ENCODE measurements at places on chromosomes 1 and 21.

DNA sequence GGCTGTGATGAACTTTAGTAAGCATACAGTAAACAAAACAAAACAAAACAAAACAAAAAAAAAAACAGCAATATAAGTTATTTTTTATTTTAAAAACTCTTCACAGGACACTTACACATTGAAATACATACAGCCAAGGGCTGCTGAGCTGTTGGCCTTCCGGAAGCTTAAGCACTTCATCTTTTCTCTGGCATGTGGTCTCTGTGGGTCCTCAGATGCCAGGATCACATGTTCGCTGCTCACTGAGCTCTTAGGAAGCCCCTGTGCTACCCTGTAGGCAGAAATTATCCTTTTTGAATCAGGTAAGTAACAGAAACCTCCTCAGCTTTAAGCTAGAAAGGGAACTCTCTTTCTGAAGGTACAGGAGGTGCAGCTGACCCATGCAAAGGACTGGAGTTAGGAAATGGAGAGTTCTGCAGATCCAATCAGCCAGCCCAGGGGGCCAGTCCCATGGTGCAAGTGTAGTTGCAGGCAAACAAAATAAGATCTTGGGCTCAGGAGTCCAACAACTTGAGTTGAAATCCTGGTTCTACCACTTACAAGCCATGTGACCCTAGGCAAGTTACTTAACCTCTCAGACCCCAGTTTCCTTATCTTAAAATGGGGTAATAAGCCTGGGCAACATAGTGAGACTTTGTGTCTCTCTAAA lies 22.4 kb upstream of the MED18 start:
- no peak for DNase-seq

DNA sequence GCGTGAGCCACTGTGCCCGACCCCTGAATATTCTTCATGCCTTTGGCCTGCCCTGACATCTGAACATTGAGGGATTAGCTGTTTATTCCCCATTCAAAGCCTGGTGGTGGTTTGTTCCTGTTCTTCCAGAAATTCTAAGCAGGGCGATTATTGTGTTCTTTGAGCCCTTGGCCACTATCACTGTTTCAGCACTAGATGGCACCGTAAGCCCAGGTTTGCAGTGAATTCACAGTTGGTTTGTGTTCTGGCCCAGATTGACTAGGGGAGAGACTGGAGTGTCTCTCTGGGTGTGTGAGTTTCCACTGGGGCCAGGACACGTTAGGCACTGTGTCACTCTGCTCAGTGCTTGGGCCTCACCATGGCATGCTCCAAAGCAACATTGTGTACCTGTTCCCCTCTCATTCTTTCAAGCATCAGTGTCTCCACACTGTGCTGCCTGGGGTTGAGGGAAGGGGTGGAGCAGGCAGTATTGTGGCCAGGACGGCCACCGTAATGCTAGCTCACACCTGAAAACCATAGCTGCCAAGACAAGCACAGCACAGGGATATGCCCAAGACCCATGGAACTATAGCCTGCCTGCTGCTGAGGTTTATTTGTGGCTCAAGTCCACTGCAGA lies 52.7 kb downstream of the PKN2 start:
- no peak for DNase-seq

DNA sequence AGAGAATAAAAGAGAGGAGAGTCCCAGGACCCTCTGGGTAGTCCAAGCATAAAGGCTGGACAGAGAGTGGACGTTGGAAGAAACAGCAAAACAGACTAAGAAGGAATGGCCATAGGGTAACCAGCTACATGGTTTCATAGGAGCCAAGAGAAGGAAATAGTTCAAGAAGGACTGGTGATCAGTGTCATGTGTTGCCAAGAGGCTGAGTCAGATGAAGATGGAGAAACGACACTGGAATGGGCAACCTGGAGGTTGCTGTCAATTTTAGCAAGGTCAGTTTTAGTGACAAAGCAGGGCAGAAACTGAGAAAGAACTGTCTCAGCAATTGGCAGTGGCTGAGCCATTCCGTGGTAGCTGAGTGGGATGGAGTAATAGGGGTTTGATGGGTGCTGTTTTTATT lies 41.4 kb downstream of the HMGB4 start:
- DNase-seq: no peak

- DNase-seq: no peak
These were observed 127.5 kb upstream of the ADAMTS5 start for GRCh38 chr21:27094184-27094948.

All from CD4-positive, alpha-beta T cell treated with Interleukin-6 at 100 ng/mL for 8 hours (primary cell).